GM23248 (cell line): ENCODE measurements at places on chromosomes 12 and 14.

DNA sequence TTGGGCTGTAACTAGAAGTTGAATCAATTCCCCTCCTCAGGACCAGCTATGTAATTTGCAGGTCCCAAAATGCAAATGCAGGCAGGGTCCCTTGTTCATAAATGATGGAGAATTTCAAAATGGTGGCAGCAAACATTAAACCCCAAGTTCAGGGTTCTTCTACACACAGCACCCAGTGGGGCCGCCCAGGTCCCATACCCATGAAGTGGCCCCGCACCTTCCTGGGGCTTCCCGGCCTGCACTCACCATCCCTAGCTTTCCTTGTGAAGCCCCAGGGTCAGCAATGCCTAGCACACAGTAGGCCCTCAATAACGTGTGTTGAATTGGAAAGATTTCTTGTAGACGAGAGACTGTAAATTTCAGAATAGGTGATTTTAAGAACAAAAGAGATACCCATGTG, 76.0 kb downstream of the NTF3 start:
- H3K36me3 ChIP-seq = no peaks in the 10 kb centered on the region
- no peaks in the 10 kb centered on the region for H3K4me1 ChIP-seq
- H3K27ac ChIP-seq = no peak overlapping the region

DNA sequence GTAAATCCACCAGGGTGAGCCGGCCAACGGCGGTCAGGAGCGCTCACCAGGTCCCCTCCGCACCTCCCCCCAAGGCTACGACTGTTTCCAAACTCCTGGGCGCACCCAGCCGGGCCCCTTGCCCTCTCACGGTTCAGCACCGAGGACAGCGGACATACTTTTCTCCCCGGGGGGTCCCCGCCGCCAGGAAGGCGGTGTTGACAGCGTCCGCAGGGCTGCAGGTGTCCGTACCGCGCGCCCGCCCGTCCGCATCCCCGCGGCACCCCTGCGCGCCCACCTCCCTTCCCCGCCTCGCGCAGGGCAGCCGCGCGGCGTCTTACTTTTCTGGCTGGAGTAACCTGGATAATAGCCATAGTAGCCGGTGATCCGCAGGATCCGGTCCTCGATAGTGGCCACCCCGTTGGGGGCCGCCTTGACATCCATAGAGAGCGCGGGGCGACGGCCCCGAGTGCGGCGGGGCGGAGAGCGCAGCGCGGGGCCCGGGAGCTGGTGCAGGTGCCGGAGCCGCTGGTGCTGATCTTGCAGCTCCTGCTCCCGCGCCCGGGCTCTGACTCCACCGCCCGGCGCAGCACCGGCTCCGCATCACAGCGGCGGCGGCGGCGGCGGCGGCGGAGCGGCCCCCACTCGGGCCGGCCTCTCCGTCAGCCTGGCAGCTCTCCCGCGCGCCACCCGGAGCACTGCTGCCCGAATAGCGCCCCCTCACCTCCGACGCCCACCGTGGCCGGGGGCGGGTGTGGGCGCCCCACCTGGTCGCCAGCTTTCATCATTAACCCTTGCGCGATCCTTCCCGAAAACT, at the start of gene SLC35F4:
Gene SLC35F4 (minus strand): TSS at position 690 of the 796 bp plus-strand sequence.
- peak; percentile 51 for DNase-seq
- peak within 1 kb of the TSS; percentile 41; the same call in 1 of the 2 replicates for H3K4me3 ChIP-seq
- no peaks in the 10 kb centered on the region for H3K36me3 ChIP-seq

GRCh38 chr12:130133851-130134562, 28.3 kb upstream of the FZD10 start:
- H3K36me3 ChIP-seq = no peaks in the 10 kb centered on the region
- no peaks in the 10 kb centered on the region for H3K27me3 ChIP-seq
- no peaks in the 10 kb centered on the region for H3K4me1 ChIP-seq
- DNase-seq = no peak

GRCh38 chr14:101561145-101561896, at the start of gene DIO3:
Gene DIO3, plus strand, starts transcription at chr14:101561495.
- peaks cover 78% of the 10 kb centered on the region for H3K27me3 ChIP-seq
- peak; percentile 13 for DNase-seq
- H3K4me3 ChIP-seq = no peak within 1 kb of the TSS
- no peaks in the 10 kb centered on the region for H3K4me1 ChIP-seq
- H3K36me3 ChIP-seq = no peaks in the 10 kb centered on the region

DNA sequence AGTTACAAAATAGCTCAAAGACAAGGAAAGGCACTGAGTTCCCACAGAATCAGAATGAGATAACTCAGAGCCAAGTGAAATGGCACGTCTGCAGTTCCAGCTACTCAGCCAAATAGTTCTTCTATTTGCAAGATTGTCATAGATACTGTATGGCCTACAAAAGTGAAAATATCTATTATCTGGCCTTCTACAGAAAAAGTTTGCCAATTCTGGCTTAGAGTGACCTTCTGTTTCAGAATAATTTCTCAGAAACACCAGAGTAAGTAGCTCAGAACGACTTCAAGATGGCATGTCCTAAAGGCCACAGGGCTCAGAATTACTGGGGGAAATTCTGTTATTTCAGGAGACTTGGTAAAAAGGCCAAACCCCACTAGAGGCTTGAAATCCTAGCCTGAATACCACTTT, 10.7 kb upstream of the RTRAF start:
- no peak overlapping the region for H3K27ac ChIP-seq
- no peak overlapping the region for H3K4me3 ChIP-seq
- no peak for DNase-seq
- no peaks in the 10 kb centered on the region for H3K4me1 ChIP-seq

DNA sequence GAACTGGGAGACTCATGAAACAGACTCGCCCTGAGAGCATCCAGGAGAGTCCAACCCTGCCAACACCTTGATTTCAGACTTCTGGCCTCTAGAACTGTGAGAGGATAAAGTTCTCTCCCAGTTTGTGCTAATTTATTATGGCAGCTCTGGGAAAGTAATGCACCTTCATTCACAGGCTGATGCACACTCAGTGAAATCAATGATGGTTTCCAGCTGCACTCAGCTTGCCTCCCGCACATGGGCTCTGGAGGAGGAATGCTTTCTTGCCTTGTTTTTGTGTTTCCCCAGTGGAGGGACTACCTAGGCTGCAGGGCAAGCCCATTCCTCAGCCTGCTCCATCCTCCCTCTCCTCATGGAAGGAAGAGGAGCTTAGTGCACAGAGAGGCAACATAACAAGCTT, 45.7 kb downstream of the TMEM132C start:
- H3K36me3 ChIP-seq = no peaks in the 10 kb centered on the region
- no peak overlapping the region for H3K27ac ChIP-seq

DNA sequence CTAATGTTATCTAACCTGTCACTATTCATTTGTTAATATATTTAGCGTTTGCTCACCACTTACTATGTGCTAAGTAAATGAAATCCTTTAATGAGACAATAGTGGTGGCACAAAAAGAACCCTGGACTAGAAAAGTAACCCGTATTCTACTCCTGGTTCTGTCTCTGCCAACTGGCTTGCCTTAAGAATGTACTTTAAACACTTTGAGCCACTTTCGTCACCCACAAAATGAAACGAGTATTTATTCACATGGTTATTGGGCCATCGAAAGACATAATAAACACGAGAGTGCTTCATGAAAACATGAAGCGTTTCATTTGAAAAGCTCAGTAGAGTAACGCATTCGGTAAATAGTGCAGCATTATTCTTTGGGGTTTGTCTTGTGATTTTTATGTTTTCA, 254.7 kb downstream of the EGLN3 start:
- H3K4me3 ChIP-seq = no peak overlapping the region
- 0 out of 2 replicates have a peak, but pooled peaks cover 1% of the 10 kb centered on the region for H3K27me3 ChIP-seq
- no peak for DNase-seq
- no peaks in the 10 kb centered on the region for H3K36me3 ChIP-seq

GRCh38 chr14:44135972-44136371, 371.1 kb downstream of the FSCB start:
- H3K4me3 ChIP-seq = no peak overlapping the region
- no peaks in the 10 kb centered on the region for H3K27me3 ChIP-seq
- H3K4me1 ChIP-seq = no peaks in the 10 kb centered on the region
- H3K27ac ChIP-seq = no peak overlapping the region
- DNase-seq = no peak

DNA sequence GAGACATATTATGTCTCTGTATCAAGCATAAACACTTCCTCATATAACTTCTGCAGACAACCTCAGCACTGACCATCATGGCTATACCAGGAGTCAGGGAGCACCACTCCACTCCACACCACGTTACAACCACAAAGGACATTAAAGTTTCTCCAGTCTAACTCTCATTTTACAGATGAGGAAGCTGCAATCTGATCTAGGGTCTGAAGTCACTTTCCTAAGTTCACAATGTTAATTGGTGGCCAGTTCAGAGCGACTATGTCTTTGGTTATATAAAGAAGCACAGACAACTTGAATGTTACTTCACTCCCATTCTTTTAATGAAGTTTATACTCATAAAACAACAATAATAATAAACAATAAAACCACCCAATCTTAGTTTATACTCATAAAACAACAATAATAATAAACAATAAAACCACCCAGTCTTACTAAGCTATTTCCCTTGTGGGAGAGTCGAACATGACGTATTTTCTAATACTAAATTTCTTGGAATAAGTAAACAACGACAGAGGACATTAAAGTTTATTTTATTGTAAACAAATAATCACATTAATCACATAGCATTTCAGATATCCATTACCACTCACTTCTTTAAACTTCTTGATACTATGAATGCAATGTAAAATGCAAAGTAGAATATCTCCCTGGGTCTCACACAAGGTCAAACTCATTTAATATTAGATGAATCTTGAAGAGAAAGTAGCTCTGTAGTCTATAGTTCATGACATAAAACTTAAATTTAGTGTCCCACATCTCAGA, 72.4 kb upstream of the SSTR1 start:
- H3K4me1 ChIP-seq = peaks cover 23% of the 10 kb centered on the region
- no peak overlapping the region for H3K27ac ChIP-seq
- H3K27me3 ChIP-seq = no peaks in the 10 kb centered on the region
- no peak overlapping the region for H3K4me3 ChIP-seq
- no peaks in the 10 kb centered on the region for H3K36me3 ChIP-seq

- peaks cover 4% of the 10 kb centered on the region; the same call in 1 of the 2 replicates for H3K4me1 ChIP-seq
- peaks cover 19% of the 10 kb centered on the region for H3K36me3 ChIP-seq
- H3K27me3 ChIP-seq = no peaks in the 10 kb centered on the region
- no peak for DNase-seq
- H3K4me3 ChIP-seq = no peak overlapping the region
These were observed 12.3 kb downstream of the GTF2A1 start for GRCh38 chr14:81208489-81208888.

DNA sequence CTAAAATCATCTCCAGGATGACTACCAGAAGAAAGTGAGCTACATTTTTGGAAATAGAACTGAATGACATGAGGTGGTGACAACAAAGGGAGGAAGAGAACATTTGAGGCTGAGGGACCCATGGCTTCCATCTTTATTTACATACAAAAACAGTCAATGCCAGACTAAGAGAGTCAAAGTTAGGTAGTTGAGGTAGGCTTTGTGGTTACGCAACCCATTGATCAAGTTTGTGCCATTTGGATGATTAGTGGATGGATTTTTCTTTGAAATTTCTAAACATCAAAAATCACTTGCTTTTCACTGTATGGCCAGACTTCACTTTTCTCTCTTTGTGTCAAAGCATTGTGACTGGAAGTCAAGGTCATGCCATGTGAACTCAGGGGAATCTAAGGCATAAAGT, 22.9 kb downstream of the ASCL1 start:
- H3K27ac ChIP-seq = no peak overlapping the region
- no peaks in the 10 kb centered on the region for H3K4me1 ChIP-seq
- no peak overlapping the region for H3K4me3 ChIP-seq
- DNase-seq = no peak

DNA sequence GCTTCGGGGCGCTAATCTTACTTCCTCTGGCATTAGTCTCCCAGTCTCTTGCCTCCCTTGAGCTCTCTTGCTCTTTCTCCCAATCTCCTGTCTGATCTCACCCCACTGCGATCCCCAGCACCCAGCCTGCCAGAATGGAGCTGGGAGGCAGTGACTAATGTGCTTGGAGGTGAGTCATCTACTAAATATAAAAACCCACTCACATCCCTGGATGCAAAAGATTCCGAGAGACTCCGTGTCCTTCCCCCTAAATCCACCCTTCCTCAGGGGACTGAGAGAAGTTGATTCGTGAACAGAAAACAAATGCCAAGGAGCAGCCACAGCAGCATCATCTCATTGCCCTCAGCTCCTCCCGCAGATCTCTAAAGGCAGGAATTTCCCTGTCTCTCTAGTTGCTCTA, 45.7 kb upstream of the KCNA5 start:
- H3K4me3 ChIP-seq = peak overlapping the region; percentile 37; the same call in 1 of the 2 replicates
- H3K27ac ChIP-seq = peak overlapping the region; percentile 35
- H3K4me1 ChIP-seq = peaks cover 11% of the 10 kb centered on the region
- H3K27me3 ChIP-seq = peaks cover 16% of the 10 kb centered on the region; the same call in 1 of the 2 replicates

GRCh38 chr12:133010657-133011297, 24.6 kb downstream of the ZNF26 start:
- H3K4me3 ChIP-seq = no peak overlapping the region
- DNase-seq = peak; percentile 5
- no peaks in the 10 kb centered on the region for H3K27me3 ChIP-seq

DNA sequence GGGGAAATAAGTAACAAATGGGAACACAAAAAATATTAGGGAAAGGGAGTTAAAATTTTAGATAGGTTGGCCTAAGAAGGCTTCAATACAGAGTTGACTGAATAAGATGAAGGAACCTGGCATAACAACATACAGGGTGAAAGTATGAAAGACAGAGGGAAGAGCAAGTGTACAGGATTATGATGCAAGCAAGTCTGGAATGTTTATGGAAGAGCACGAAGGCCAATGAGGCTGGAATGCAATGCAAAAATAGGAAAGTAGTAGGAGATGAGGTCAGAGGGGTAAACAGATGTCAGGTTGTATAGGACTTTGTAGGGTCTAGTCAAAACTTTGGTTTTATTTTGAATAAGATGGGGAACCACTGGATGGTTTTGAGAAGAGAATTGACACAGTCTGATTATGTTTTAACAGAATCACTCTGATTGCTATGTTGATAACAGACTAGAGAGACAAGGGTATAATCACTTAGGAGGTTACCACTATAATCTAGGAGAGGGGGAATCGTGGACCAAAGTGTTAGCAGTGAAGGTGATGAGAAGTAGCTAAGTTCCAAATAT, 96.8 kb downstream of the OSBPL8 start:
- H3K27me3 ChIP-seq = no peaks in the 10 kb centered on the region
- H3K4me1 ChIP-seq = 0 out of 2 replicates have a peak, but pooled peaks cover 5% of the 10 kb centered on the region
- no peak overlapping the region for H3K4me3 ChIP-seq

DNA sequence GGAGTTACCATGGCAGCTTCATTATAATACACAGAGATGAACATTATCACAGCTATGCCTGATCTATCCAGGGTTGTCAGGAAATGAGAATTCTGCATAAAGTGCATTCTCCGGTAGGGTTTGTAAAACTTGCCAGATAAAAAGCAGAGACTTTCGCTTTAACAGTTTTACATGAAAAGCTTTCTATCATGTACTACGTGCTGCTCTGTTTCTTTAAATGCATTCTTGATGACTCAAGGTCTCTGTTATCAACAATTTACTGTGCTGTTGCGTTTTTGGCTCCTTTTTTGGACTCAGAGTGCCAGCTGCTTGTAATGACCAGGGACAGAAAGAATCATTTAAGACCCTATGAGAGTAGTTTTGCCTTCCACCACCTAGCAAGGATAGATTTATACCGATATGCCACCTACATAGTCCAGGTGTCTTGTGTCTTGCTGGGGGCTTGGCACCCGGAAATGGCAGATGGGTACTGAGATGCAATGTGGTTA, 371.2 kb downstream of the BTG1 start:
- no peaks in the 10 kb centered on the region for H3K27me3 ChIP-seq
- peak overlapping the region; percentile 32; the same call in 1 of the 2 replicates for H3K4me3 ChIP-seq
- no peaks in the 10 kb centered on the region for H3K36me3 ChIP-seq
- H3K4me1 ChIP-seq = peaks cover 25% of the 10 kb centered on the region
- DNase-seq = peak; percentile 53
- H3K27ac ChIP-seq = no peak overlapping the region

- peaks cover 40% of the 10 kb centered on the region for H3K4me1 ChIP-seq
- no peak for DNase-seq
- H3K27ac ChIP-seq = no peak overlapping the region
- H3K36me3 ChIP-seq = peaks cover 74% of the 10 kb centered on the region
These were observed 53.4 kb downstream of the HNRNPC start for GRCh38 chr14:21215879-21216251.
